Keratinocyte (primary cell): ENCODE measurements at places on chromosomes 5 and 9. TPM values are rescaled to one million over a fixed set of nuclear protein-coding genes. Genes with fewer than 3 reads are reported as not detected.

Gene LPCAT1
- polyA plus RNA-seq = 25.4 to 67.3 TPM (median 32.9 TPM) in 3 replicates

Gene FAM221B
- not detected in 3 replicates for polyA plus RNA-seq

Gene PRR16
- 0.05 to 0.23 TPM (median 0.20 TPM) in 3 replicates for polyA plus RNA-seq

Gene SAXO1
- not detected in 3 replicates for polyA plus RNA-seq

Gene C9orf153
- 0.05 to 0.09 TPM in 2 of 3 replicates, not detected in the other for polyA plus RNA-seq

Gene SURF6
- polyA plus RNA-seq = 11.8 to 13.0 TPM (median 12.4 TPM) in 3 replicates

Gene PCDHB2
- polyA plus RNA-seq = 0.26 to 1.1 TPM (median 0.46 TPM) in 3 replicates

Gene CDC14B
- polyA plus RNA-seq = 4.5 to 9.3 TPM (median 7.5 TPM) in 3 replicates

Gene PCDHGA6
- polyA plus RNA-seq = 0.16 to 0.36 TPM (median 0.28 TPM) in 3 replicates

Gene IL13
- polyA plus RNA-seq = not detected in 3 replicates

DNA sequence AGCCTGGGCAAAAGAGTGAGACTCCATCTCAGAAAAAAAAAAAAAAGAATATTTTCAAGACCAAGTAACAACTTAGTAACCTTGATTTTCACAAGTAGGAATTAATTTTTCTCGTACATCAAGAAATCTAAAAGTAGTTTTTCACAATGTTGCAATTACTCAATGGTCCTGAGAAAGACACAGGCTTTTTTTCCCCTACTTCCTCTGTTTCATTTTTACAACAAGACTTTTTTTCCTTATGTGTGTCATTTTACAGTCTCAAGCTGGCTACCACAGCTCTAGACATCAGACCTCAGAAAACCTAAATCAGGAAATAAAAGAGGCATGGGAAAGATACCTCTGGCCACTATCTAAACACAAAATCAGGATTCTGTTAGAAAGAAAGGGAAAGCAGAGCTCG is 45.9 kb downstream of the WDR36 start:
- no peak for DNase-seq

DNA sequence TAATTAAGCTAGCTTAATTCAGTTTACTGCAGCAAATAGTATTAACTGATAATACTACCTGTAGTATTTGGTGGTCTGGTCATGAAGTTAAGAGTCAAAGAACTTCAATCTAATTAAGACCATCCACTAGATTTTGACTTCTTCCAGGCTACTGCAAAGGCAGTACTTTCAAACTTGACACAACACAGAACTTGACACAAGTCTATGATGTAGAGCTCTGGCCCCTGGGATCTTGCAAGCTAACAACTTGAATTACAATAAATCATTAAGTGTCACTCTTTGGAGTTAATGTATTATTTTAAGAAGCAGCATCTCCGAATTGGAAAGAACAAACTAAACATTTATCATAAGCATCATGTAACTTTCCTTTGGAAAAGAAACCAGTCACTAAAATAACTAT is 40.9 kb downstream of the UIMC1 start:
- no peak for DNase-seq

DNA sequence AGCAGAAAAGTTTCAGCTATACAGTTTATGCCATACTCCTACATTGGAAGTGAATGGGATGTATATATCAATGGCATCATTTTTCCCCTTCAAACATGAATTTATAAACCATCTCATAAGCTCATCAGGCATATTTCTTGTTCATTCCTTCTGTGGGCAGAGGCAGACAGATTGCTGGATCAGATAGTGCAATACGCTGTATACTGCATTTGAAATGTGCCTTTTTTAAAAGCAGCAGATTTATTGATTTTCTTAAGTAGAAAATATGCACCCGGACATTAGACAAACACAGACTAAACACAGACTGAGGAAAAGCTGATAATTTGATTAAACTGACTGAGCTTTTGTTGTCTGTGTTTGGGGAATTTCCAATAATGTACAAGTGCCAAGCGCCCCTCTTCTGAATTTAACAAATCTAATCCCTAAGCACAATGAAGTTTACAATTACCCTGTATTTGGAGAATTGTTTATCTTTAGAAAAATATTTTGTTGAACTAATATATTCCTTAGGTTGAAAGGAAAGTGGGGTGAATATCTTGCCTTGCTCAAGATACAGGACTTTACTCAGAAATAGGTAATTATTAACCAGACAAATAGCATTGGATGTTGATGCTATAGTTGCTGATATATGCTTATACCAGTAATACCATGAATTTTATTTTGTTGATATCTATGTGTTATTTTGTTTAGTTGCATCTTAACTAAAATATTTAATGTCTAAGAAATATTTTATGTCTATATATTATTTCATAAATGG is 566.6 kb upstream of the MEF2C start:
- no peak for DNase-seq

GRCh38 chr9:13351778-13352386 is 72.4 kb upstream of the MPDZ start:
- DNase-seq = no peak

- DNase-seq = no peak
Measured at GRCh38 chr5:10642367-10642766, 78.5 kb downstream of the ANKRD33B start.

DNA sequence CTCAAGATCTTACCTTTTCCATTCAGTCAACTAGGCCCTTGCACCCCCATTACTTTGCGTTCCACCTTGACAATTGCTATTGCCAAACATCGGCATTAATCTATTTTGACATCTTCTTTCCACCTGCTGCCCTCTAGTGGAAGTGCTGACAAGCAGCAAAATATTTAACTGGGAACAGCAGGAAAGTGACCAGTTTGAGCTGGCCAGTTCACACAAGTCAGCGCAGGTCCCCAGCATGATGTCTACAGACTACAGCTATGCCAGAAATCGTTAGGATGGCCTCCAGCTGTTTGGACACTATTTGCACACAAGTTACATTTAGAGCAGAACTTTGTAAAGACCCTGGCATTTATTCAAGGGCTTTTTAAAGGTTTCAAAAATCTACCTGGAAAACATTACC is 160.1 kb downstream of the GHR start:
- DNase-seq = peak; percentile 48

GRCh38 chr9:35257986-35258659 is 96.3 kb downstream of the UNC13B start:
- DNase-seq = no peak

GRCh38 chr5:33891788-33892619 is at the start of gene ADAMTS12:
TSS of gene ADAMTS12 (minus strand) at chr5:33891990. CDS start at chr5:33891856, 134 bp downstream.
- no peak for DNase-seq

DNA sequence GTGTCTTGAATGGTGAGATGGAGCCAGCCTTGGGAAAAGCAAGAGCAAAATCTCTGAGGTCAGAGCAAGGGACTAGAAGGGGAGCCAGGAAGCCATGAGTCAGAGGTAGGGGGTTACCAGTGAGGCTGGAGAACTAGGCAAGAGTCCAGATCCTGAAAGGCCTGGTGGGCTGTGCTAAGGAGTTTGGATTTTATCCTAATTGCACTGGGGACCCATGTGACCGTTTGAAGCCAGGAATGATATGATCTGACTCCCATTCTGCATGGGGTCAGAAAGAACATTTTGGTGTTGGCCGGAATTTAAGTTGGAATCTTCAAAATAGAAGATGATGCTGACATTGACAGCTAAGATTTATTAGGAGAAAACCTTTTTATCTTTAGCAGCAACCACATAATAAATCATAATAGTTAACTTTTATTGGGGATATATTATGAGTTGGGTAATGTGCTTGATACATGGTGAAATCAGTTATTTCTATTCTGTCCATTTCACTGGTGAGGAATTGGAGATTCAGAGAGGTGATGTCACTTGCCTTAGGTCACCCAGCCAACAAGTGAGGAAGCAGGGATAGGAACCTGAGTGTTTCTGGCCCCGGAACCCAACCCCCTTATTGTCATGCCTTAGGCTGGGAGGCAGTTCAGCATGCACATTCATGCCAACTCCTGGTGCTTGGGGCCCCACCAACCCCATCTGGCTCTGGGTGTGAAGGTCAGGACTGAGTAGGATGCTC is 61.5 kb upstream of the RARS1 start:
- DNase-seq = no peak

DNA sequence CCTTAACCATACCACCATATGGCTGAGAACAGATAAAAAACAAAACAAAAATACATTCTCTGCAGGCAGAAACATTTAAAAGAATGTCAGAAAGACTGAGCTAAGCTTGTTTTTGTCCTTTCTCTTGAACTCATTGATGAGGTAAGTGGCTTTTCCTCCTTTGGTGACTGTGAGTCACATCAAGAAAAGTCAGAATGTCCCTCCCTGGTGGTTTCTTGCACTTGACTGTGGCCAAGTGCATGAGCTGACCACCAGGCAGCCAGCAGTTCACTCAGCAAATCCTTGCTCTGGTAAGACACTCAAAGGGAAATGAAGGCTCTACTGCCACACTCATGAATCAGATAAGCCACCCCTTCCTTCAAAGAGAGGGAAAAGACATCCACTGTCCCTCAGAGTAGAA is 970.9 kb downstream of the TAF11L14 start:
- DNase-seq = no peak
